ENCODE measurements at places on chromosomes 11 and 22.

DNA sequence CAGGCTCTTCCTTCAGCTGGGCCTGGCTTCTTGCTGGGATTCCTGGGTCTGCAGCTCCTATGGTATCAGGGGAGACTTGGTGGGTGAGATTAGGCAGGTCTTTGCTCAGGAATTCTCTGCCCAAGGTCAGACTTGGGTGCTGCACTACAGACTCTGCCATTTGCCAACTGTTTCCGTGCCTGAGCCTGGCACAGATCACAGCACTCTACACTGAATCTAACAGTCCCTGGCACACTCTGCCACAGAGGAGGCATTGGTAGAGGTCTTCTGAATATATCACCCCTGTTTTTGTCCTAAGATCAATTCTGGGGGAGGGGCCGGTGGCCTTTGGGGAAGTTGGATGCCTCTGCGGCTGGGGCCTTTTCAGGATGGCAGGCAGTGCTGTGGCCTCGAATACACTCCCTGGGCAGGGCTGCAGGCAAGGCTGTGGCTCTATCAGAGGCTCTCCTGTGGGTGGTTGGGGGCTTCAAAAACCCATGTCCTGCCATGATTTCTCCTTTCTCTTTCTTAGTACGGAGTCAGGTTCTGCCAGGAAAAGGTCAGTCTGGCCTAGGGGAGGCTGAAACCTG lies 115.0 kb upstream of the NARS2 start:
- DNase-seq = no peak

DNA sequence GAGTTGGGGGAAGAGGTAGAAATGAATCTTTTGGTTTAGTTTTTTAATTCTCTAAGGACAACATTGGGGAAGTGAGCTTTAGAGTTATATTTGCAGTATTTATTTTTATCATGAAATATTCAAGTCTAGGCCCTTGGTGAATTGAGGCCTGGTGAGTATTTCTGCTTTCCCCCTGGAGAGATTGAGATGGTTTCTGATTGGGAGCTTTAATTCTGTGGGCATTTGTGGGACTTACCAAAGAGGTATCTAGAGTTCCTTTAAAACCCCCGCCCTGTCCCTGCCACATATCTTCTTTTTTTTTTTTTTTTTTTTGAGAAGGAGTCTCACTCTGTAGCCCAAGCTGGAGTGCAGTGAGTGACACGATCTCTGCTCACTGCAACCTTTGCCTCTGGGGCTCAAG lies 9.6 kb downstream of the ACO2 start:
- DNase-seq = no peak

DNA sequence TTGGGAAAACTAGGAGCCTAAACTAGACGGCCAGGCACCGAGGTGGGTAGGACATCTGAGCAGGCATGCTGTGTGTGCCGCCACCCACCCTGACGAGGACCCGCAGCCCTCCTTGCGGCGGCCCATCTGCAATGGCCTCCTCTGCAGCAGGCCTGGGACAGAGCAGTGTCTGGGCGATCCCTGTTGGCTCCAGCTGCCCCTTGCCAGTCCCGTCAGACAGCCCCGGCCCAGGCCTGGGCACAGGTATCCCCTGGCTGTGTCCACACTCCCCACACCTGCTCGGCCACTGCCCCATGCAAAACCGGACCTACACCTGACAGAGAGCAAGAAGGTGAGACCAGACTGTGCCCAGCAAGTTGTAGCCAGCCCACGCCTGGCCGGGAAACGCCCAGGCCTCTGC lies 38.7 kb upstream of the GNB1L start:
- no peak for DNase-seq

GRCh38 chr22:42279425-42280020 lies 9.1 kb upstream of the TCF20 start:
- DNase-seq = no peak

DNA sequence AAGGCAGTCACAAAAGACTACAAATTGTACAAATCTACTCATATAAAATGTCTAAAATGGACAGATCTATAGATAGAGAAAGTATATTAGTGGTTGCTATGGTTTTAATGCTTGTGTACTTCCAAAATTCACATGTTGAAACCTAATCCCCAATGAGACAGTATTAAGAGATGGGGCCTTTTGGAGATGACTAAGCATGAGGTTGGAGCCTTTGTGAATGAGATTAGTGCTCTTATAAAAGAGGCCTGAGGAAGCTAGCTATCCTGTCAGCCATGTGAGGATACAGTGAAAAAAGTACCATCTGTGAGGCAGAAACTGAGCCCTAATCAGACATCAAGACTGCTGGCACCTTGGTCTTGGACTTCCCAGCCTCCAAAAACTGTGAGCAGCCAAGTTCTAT lies 82.6 kb downstream of the CYP2R1 start:
- no peak for DNase-seq

GRCh38 chr11:132751516-132752250 lies 780.6 kb downstream of the OPCML start:
- no peak for DNase-seq

DNA sequence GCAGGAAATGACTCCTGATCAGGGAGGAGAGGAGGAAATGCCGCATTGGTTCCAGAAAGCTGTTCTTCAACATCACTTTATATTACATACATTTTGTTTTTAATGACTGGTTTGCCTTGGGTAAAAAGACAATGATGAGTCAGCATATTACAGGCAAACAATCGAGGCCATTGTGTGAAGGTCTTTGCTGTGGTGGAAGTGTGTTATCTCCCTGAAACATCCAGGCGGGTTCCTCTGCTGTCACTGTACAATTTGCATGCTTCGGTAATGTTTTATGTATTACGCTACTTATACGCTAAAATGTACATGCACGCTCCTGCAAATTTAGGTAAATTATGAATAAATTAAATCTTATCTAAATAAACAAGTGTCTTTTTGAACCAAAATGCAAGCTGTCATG lies 161.1 kb downstream of the KIRREL3 start:
- no peak for DNase-seq

GRCh38 chr22:45777046-45777851 lies 105.6 kb downstream of the ATXN10 start:
- DNase-seq = no peak

- no peak for DNase-seq
Measured at GRCh38 chr11:113389272-113389671, 1.7 kb downstream of the ANKK1 start.

- DNase-seq = no peak
Measured at GRCh38 chr22:18909556-18909955, 3.4 kb downstream of the DGCR6 start.

DNA sequence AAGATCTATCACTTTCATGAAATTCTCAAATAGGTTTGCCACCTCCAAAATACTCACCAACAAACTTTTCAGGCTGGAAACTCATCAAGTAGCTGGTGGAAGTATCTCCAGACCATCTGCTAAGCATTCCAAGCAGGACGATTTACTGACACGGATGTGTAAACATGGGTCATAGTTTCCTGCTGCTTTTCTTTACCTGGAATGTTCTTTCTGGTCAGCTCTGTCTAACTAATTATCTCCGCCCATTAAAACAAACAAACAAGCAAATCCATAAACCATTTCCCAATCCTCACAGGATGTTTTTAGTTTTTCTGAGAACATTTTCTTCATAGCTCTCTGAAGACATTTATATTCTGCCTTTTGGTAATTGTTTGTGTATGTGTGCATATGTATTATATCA lies 397.0 kb downstream of the METTL15 start:
- DNase-seq = no peak

GRCh38 chr11:82930229-82930628 lies 28.7 kb downstream of the DDIAS start:
- no peak for DNase-seq

DNA sequence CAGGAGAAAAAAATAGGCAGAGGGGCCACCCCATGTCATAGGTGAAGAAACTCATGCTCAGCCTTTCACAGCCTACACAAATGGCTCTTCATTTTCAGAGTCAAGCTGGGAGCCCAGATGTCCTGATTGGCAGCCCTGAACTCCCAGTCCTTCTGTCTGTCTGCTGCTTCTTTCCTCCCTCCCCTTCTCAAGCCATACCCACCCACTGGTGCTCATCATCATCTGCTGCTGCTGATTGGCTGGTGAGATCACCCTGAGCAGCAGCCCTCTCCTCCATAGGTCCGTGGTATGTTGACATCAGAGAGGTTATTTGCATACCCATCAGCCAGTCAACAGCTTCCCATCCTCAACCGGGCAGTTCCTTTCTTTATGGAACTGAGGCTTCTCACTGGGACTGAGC lies 46.1 kb upstream of the PRDM11 start:
- no peak for DNase-seq

DNA sequence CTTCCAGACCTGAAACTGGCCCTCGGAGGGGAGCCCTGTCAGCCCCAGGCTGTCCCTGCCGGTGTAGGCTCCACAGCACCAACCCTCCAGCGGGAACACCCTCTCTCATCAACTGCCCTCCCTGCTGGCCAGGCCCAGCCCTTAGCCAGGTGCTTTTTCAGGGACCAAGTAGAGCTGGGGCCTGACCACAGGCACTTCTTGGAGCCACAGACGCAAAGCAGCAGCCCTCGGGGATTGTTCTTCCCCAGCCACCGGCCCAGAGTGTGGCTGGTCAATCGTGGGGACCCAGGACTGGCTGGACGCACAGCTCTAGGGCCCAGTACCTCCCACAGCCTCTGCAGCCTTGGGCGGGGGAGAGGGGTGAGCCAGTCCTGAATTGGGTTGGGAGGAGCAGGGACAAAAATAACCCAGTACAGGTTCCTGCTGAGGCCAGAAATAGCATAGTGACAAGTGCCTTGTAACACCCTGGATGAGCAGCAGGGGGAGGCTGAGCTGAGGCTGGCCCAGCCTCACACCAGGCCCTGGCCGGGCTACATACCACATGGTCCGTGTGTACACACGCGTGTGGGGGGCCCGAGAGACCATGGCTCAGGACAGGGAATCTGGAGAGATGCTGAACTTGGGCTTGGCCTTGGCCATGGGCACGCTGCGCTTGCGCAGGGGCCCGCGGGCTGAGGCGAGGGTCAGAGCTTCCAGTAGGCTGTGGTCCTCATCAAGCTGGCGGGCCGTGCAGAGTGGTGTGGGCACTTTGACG lies 2.0 kb downstream of the KCNJ11 start:
- DNase-seq = no peak

- DNase-seq = no peak
Measured at GRCh38 chr11:46381819-46382645, 563 bp downstream of the MDK start.

- DNase-seq = no peak
Measured at GRCh38 chr11:75073459-75074190, 23.1 kb downstream of the OR2AT4 start.

GRCh38 chr11:116073854-116074837 lies 569.9 kb upstream of the CADM1 start:
- DNase-seq = no peak

DNA sequence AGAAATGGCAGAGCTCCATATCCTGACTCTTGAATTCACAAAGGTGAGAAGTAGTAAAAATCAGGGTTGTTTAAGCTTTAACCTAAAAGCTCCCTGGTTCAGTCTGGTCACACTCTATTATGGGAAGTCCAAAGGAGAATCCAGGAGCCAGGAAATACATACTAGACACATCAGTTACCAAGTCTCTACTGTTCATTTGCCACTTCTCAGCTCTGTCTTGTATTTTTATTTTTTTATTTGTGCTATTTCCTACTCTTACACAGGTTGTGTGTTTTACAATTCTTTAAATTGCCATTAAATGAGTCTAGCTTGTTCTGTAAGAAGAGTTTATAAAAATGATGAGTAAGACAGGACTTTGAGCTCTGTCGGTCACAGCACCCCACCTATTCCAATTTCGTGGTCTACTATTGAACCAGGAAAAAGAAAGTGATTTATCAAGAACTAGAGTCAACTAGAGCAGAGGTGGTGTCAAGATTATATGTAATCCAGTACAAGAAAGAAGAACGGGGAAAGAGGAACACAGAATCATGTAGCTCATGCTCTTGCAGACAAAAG lies 9.7 kb downstream of the MS4A12 start:
- no peak for DNase-seq

GRCh38 chr11:8354622-8355415 lies 91.1 kb upstream of the LMO1 start:
- DNase-seq = no peak

DNA sequence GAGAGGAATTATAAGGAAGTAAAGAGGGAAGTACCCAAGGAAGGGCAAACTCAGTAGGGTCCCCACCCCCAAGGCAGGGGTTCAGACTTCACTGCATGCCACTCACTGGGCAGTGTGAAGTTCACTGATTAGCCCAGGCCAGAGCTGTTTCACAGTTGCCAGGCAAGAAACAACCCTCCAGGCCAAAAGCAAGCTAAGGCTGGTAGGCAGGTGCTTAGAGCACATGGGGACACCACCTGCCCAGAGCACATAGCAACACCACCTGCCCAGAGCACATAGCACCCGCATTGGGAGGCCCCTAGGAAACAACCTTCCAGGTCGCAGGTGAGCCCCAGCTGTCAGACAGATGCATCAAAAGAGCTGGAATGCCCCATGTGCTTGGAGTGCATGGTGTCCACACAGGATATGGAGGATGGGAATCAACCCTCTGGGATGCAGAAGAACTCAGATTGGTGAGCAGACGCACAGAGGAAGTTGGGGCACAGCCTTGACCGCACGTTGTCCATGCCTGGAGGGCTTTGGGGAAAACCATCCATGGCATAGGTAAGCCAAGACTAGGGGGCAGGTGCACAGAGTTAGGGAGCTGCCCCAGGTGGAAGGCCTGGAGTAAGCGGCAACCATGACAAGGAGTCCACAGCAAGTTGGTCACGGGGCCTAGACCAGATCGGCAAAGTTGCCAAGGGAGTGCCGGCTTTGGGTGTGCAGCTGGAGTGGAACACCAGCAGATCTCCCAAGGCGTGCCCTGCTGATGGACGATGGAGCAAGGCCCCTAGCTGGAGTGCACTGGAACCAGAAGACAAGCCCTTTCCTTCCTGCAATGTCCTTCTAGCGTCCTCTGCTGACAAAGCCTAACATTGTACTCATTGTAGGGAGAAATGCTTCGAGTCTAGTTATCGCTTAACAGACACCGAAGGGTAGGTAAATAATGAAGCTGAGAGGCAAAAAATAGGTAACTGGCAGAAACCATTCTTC lies 7.8 kb upstream of the TMEM216 start:
- no peak for DNase-seq

DNA sequence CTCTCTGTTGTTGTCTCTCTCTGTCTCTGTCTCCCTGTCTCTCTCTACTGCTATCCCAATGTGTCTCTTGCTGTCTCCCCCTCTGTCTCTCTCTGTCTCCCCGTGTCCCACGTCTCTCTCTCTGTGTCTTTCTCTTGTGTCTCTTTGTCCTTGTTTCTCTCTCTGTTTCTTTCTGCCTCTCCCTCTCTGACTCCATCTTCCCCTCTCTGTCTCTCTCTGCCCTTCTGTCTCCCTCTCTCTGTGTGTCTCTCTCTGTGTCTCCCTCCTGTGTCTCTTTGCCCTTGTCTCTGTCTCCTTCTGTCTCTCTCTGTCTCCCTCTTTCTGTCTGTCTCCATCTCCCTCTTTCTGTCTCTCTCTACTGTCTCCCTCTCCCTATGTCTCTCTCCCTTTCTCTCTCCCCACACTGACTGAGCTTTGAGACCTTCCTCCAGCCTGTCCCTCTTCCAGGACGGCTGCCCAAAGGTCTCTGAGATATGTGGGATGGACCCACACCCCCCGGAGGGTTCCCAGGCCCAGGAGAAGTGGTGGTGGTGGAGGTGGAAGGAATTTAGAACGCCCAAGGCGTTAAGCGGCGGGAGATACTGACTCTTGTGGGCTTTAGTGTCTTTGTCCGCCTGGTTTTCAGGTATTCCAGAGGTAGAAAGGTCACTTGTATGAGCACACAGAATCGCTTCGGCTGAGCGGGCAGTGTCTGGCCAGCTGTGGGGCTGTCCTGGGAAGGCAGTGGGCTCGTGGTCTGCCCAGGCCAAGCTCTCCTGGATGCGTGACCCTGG lies 65.5 kb upstream of the CCND1 start:
- DNase-seq = no peak

GRCh38 chr22:40405178-40406062 lies 35.0 kb downstream of the SGSM3 start:
- DNase-seq = no peak
